ENCODE measurements at places on chromosomes 6 and 20.

DNA sequence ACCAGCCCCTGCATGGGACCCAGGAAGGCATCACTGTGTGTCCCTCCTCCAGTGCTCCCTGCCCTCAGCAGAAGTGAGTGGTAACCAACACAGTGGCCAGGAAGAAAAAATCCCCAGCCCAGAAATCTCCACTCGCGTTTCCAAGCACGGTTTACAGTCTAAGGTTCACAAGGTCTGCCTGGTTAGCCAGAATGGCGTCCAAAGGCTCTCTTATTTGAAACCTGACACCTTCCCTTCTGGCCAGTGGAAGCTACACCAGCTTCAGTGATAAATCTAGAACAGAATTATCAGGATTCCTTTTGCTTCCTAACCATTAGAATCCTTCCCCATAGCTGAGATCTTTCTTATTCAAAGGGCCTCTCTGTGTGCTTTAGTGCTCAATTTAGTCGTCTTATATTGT, 9.2 kb downstream of the LY86 start:
- DNase-seq: no peak

GRCh38 chr20:36792422-36792821, 18.9 kb upstream of the DSN1 start:
- DNase-seq: no peak

- DNase-seq: no peak
These were observed 725 bp downstream of the BTBD3 start for GRCh38 chr20:11918391-11918845.

- no peak for DNase-seq
These were observed 38.2 kb downstream of the DZANK1 start for GRCh38 chr20:18428490-18429173.

GRCh38 chr6:44471271-44471981, 83.9 kb downstream of the CDC5L start:
- DNase-seq: no peak

- DNase-seq: no peak
These were observed 93.0 kb downstream of the TCP11 start for GRCh38 chr6:35048031-35048613.

- DNase-seq: no peak
These were observed 81.3 kb upstream of the SIRPA start for GRCh38 chr20:1813674-1814635.

DNA sequence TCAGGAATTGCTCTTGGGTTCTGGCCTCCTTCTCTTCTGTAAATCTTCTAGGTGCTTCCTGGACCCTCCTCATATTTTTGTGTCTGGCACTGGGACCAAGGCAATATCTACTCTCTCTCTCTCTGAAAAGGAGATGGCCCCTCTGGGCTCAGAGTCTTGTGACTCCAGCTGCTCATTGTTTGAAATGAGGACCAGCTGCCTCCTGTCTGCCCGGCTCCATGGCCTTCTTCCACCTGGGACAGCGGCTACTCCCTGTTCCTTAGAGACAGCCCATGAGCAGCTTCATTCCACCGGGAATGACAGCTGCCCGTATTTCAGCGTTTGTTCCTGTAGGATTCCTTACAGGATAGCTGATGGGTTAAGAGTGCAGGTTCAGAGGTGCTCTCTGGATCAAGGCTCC, 2.9 kb downstream of the TGM3 start:
- DNase-seq: no peak

DNA sequence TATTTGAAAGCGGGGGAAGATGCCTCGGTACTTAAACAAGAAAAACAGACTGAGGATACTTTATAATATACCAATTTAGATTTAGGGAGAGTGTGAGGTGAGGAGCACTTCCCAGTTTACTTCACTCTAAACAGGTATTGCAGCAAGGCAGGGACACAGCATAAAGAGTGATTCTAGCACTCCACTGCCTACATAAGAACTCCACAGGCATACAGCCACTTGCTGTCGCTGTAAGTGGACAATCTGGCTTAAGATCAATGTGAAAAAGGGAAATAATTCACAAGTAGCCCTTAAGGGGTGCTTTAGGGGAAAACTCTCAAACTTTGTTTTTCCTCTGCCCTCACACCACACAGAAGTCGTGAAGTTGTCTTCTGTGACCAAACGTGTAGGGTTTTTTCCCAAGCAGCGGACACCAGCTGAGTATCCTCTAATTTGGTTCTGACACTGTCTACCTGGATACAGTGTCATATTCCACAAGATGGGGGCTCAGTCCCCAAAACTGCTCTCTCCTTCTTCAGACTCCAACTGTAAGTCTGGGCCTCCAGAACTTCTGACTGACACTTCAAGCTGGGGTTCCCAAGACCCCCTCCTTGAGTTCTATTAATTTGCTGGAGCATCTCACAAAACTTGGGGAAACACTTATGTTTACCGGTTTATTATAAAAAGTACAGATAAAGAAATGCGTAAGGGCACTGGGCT, 9.3 kb downstream of the ADNP start:
- no peak for DNase-seq

DNA sequence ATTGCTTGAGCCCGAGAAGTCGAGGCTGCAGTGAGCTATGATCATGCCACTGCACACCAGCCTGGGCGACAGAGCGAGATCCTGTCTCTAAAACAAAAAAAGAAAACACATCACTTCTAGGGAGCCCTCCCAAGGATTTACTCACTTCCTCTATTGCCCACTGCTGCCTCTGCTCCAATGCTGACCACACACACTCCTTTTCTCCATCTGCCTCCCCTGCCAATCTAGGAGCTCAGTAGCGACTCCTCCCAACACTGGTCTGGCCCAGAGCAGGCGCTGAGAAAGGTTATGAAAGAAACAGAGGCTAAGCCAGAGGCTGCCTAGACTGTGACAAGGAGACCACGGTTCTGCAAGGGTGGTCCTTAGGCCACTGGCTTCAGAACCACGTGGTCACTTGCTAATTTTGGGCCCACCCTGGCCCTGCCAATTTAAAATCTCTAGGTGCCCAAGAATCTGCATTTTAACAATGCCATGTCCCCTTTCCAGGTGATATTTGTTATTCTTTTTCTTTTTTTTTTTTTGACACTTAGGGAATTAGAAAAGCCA, 1.3 kb upstream of the E2F1 start:
- DNase-seq: no peak

DNA sequence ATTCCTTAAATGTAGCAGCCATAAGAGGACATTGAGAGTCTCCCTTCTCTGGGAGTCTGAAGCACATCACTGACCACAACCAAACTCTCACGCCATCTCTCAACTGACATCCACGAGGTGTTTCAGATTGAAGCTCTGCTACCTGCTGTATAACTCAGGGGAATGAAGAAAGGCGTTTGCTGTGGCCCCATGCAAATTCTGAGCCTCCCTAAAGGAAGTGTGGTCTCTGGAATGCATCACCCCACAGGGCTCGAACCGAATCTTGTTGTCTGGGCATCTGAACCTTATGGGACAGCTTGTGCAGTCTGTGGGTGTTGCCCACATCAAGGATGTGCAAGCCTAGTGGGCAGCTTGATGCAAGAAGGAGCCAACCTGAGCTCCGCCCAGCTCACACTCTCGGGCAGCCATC, 10.9 kb downstream of the PMEPA1 start:
- no peak for DNase-seq

DNA sequence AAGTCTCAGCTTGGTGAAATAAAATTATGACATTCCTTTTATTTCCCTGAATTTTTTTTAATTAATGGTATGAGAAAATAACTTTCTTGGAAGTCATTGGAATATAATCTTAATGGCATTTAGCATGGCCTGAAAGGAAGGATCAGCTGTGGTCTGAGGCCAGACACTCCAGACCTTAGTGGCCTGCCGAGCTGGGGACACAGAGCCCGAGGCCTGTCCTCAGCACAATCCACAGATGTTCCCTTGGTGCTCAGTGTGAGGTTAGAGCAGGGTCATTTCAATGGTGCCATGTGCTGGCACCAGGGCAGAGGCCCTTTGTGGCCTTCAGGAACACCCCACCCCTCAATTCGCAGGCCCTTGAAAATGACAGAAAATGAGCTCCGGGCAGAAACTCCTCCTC, 120.6 kb downstream of the ADGB start:
- no peak for DNase-seq

DNA sequence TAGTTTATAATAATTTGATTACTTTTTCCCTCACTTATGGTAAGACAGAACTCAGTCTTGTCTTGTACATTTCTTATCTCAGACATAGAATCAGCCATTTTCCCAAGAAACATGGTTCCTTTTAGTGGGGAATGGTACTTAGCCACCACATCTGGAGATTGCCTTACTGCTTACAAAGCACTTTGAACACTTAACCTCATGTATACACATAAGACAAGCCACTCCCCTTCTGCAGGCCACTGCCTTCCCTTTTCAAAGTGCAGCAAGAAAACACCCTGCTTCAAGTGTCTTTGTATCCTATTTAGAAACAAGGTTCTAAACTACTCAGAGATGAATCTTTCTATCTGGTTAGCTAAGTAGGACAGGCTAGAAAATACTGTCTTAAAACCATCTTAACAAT, 159.2 kb downstream of the UBE3D start:
- no peak for DNase-seq

GRCh38 chr20:46752728-46753127, 43.3 kb downstream of the SLC2A10 start:
- peak; percentile 25 for DNase-seq

GRCh38 chr6:72561629-72562028, 60.2 kb upstream of the KCNQ5 start:
- no peak for DNase-seq

- no peak for DNase-seq
These were observed 27.2 kb downstream of the DIDO1 start for GRCh38 chr20:62898970-62899632.

DNA sequence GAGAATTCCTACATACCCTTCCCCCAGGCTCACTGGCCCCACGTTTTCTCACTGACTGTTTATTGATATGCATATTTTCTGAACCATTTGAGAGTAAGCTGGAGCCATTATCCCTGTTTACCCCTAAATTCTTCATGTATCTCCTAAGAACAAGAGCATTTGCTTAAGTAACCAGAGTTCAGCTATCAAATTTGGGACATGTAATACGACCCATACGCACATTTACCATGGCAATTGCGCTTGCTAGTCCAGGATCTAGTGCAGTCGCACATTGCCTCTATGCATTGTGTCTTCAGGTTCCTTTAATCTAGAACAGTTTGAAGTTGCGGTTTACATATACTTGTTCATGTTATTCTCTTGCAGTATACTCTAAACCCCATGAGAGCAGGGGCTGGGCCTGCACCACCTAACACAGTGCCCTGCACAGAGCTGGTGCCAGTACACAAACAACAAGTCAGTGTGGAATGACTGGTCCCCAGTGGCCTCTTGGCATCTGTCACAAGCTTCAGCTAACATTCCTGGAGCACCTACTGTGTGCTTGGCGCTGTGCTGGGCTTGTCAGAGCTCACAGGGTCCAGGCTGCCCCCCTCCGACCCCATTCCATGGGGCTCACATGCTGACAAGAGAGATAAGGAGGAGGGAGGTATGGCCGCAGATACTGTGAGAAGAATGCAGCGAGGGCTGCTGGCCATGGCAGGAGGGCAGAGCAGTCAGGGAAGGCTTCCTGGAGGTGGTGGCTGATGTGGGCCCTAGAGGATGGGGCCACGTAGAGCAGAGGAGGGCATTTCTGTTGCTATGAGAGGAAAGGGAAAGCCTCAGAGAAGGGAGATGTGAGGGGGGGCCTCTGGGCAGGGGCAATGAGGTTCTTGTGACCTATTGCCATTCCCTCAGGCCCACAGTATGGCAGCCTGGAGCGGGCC, 28.1 kb downstream of the SPDEF start:
- DNase-seq: no peak

GRCh38 chr20:10853176-10853575, 179.4 kb upstream of the JAG1 start:
- no peak for DNase-seq

- DNase-seq: no peak
These were observed 276.4 kb downstream of the TAF4 start for GRCh38 chr20:61789329-61789728.

GRCh38 chr6:13924146-13924948, 405 bp upstream of the RNF182 start:
- no peak for DNase-seq

GRCh38 chr20:50991076-50991475, 31.8 kb downstream of the KCNG1 start:
- no peak for DNase-seq

DNA sequence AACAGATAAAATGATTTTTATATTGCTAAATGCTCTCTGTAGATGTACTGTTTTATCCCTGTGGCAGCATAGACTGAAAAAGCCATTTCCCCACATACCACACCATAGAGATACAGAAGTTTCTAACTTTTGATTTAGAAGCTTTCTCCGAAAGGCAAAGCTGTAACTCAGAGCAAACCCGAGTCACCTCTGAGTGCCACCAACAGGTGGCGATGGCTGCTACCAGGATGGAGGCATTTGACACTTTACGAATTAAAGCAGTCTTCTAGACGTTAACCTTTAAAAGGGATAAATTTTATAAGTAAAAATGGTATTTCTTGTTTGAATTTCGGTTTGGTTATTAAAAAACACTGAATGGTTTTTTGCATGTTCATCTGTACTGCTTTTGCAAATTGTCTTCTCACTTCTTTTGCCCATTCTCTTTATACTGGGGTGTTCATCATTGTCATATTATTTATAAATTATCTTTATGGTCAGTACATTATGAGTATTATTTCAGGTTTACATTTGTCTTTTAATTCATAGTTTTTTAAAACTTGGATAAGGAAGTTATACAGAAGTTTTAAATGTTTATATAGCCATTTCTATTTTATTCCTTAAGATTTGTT, 201.0 kb upstream of the CEP162 start:
- no peak for DNase-seq

GRCh38 chr20:54433636-54434035, 41.8 kb upstream of the DOK5 start:
- no peak for DNase-seq

GRCh38 chr6:99287523-99287922, 62.0 kb downstream of the FAXC start:
- DNase-seq: no peak

DNA sequence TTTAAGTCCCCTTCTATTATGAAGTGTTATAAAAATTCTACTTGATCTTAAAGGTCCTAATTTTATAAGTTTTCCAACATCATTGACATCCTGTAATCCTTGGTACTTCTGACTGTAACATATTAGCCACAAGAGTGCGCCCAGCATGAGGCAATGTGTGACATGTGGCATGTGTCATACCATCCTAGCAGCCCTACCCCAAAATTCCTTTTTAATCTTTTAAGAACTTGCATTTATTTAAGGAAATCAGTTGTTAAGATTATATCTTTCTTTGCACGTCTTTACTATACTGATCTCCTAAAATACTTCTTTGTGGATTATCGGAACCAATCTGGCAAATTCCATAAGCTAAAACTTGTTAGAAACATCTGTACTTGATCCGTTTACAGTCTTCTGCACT, 167.1 kb upstream of the SLC24A3 start:
- DNase-seq: no peak

GRCh38 chr20:49804364-49804763, 8.3 kb upstream of the SLC9A8 start:
- no peak for DNase-seq

- DNase-seq: no peak
These were observed 100.6 kb downstream of the DACT2 start for GRCh38 chr6:168218785-168219566.

- no peak for DNase-seq
These were observed 33.8 kb upstream of the SULF2 start for GRCh38 chr20:47818996-47819609.

DNA sequence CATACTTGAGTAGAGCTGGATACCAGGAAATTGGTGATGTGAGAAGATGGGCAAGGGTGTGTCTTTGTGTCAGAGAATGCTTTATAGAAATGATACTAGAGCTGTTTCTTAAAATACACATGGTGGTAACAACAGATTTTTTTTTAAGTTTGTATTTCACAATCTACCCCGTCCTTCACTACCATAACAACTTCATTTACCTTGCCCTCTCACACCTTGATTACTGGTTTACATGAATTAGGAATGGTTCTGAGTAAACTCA, 45.4 kb downstream of the RARS2 start:
- no peak for DNase-seq

- DNase-seq: no peak
These were observed 89.7 kb upstream of the QKI start for GRCh38 chr6:163324688-163325389.

Measured in stimulated activated CD8-positive, alpha-beta memory T cell treated with anti-CD3 and anti-CD28 coated beads, Interleukin-15, amount 100 ng/mL, for 1 hour (primary cell).